ENCODE measurements at places on chromosomes 3 and 15.

GRCh38 chr3:181701096-181701495 is 10.6 kb upstream of the SOX2 start:
- no peak for DNase-seq

GRCh38 chr15:59966262-59966661 is 37.8 kb upstream of the FOXB1 start:
- DNase-seq: no peak

- DNase-seq: no peak
Measured at GRCh38 chr3:146491303-146491702, 21.9 kb upstream of the PLSCR2 start.

DNA sequence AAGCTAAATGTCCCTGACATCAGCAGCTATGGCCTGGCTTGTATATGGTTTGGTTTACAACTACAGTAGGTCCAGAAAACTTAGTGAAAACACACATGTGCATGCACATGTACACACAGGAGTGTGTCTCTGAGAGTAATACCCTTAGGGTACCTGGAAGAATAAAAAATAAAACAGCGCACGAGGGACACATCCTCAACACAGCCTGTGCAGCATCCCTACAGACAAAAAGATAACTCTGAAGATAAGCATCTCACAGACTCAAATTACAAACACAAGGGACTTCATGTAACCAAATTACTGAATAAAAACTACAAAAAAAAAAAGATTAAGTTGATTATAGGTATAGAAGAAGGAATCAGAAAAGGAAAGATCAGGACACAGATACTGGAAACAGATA is 108.8 kb downstream of the CTNNB1 start:
- no peak for DNase-seq

DNA sequence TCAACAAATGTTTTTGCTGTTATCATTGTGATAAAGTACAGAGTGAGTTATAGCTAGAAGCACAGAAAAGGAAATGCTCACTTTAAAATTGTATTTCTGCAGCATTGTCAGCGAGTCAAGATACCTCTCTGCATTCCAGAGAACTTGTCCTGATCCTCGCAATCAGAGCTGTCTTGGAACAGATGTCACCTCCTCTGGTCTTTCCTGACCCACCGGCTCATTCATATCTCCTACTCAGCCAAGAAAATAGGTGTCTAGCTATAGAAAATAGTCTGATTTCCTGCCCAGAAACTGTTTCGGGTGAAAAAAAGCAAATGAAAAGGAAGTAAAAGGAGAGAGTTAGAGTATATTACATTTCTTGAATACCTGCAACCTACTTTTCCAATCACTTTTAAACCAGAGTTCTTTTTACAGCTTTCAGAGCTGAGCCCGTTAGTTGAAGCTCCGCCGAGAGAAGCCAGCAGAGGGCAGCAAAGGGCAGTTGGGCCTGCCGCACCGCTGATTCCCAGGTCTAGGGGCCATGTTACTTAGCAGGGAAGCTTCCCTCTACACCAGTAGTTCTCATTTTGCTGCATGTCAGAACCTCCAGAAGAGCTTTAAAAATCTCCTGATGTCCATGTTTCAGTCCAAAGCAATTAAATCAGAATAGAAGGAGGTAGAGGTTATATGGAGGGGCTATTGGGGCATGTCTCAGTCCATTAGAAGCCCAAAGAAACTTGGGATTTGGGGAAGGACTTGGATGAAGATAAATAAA is 185.7 kb upstream of the THRB start:
- DNase-seq: no peak

DNA sequence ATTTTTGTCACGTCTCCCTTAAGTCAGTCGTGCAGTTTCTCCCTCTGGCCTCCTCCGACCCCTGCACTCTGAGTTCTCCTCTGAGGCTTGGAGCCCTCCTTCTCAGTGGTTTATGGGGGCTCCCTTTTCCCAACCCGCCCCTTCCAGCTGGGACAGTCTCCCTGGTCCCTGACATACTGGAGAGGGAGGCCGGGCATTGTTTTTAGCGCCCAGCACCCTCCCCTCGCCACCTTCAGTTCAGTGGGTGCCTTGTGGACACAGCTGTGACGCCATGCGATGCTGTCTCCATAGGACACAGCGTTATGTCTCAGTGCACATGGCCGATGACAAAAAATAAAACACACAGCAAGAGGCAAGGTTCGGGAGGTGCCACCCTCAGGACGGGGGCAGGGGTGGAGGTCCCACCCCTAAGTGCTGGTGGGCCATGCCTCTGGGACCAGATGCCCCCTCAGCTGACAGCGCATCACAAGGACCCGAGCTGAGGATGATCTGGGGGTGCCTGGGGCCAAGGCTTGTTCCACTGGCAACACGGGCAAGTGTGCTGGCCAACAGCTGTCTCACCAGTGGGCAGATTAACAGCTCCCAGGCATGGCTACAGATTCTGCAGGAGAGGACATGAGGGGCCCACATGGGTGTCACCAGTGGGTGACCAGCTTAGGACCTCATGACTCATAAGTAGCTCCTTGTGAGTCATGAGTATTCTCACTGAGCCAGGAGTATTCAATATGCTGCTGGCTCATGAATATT is 81.6 kb downstream of the PLXNA1 start:
- no peak for DNase-seq

DNA sequence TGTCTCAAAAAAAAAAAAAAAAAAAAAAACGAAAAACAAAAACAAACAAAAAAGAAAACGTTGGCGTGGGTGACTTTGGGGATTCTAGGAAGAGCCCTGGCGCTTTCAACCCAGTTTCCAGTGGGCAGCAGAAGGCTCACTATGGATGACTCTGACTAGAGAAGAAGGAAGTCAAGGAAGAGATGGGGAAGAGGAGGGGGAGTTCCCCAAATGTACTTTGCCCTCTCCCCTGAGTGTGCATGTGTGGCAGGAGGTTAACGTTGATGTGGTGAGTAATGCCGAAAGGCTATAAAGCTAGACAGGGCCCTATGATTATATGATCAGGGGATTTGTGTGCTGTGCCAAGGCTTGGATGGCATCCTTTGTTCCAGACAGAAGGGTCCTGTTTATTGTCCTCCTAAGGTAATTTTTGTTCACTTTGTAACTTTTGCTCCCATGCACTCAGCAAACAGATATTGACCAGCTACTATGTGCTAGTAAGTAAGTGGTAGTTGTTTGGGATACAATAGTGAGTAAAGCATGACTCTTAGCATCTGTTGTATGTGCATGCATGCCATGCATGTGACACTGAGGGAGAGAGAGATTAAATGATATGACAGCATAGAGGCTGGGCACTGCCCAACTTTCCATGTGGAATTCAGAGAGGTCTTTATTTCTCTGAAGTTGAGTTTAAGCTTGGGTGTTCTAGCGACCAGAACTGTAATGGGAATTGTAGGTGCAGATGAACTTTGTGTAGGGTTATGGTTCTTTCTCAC is 750 bp upstream of the HHLA2 start:
- DNase-seq: no peak

DNA sequence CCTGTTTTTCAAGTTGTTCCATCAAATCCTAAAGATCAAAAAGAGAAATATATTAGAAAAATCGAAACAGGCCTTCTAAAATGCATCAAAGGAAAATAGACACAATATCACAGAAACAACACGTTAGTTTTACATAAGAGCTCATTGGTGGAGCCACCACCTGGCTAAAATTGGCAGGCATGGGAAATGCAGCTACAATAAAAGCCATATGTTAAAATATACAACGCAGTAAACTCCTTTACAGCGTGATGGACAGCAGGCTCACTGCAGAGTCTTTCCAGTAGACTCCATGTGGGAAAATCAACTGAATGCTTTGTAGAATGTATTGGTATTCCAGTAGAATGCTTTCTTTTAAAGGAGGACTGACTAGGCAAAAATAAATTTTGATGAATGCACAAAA is 40.9 kb upstream of the MYO5C start:
- no peak for DNase-seq
